Fibroblast of skin of right quadriceps (primary cell): ENCODE measurements at places on chromosomes 1 and 21.

GRCh38 chr1:112686835-112687234, 12.4 kb downstream of the MOV10 start:
- no peak for DNase-seq

DNA sequence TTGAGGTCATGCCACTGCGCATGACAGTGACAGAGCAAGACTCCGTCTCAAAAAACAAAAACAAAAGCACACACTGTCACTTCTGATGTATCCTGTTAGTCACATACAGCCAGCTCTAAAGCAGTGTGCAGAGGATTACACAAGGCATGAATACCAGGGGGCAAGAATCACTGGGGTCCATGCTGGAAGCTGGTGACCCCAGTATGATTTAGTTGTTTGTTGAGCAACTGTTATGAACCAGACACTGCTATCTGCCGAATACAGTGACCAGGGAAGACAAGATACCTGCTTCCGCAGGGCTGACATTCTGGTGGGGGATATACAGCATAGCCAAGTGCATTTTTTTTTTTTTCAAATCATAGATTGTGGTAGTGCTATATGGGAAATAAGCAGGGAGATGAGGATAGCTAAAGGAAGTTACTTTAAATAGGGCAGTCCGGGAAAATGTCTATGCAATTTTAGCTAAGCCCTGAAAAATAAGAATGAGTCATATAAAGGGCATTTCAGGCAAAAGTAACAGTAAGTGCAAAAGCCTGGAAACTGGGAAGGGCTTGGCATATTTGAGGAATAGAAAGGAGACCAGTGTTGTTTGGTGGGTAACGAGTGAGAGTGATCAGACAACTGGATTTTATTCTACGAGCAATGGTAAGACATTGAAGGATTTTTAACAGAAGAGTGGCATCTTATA, 69.7 kb downstream of the ADSS2 start:
- DNase-seq: peak; percentile 82

- no peak for DNase-seq
Observed at GRCh38 chr1:173477286-173478093, at the start of gene PRDX6. Gene PRDX6 (plus strand): TSS chr1:173477335. CDS start chr1:173477398, 63 bp downstream.

DNA sequence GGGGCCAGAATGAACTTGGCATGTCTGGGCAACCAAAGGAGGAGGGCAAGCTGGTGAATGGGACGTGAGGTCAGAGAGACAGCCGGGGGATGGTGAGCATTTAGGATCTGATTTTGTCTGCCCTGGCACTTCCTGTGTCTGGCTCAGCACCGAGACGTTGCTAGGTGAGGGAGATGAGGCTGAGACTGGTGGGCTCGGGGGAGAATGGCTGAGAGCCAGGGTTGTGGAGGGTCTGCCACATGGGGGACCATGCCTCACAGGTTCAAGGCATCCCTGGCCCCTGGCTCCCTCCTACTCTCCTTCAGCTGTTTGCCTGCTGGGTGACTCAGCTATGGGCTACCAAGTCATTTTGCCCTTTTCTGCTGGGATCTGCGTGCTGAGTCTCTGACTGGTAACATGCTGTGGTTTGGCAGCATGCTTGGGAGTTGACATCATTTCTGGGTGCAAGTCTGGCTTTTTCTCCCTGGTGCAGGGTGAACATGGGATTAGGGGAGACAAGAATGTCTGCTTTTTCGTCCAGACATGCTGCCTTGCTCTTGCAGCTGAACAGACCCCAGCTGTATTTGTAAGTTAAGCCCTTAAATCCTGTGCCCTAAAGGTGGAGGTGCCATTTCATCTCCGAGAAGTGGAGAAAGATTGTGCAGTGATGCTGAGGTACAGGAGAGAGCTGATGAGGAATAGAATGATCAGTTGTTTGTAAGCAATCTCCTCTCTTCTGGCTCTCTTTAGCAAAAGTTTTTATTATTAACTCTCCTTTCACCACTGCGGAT, 17.6 kb downstream of the GALNT2 start:
- DNase-seq: peak; percentile 98

DNA sequence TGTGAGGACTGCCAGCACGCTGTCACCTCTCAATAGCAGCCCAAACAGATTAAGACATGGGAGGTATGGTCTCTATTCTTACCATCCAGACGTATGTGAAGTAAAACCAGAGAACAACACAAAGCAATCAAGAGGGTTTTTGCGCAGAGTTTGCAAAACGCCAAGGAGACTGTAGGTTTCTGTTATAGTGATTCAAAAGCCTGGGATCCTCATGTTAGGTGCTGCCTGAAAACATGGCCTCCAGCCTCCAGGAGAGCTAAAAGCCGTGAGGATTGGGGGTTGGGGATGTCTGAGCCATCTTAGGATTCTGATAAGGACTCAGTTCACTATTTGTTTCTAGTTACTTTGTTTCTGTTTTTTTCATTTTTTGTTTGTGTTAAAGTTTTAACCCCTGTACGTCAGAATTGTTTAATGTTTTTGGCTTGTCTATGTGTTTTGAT, 4.2 kb upstream of the CCT8 start:
- peak; percentile 39 for DNase-seq

GRCh38 chr21:39182016-39182415, 1.2 kb downstream of the PSMG1 start:
- DNase-seq: no peak

DNA sequence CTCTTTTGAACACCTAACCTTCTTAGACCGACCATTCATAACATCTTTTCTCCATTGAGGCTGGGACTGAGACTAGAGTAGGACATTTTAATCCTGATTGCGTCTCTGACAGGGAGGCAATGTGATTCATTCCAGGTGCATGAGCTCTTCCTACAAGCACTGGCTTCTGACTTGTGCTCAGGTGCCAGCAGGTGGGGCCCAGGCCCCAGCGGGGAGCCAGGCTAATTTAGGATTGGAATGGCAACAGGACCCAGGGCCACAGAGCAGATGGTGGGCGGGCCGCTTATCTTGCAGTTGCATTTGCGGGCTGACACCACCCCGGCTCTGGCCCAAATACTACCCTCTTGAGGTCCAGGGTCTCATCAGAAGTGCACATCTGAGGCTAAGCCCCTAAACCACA, 4.1 kb downstream of the GPA33 start:
- DNase-seq: no peak
